Activated CD4-positive, alpha-beta memory T cell treated with anti-CD3 and anti-CD28 coated beads for 36 hours (primary cell): ENCODE measurements at places on chromosomes 1 and 21. TPM values are rescaled to one million over a fixed set of nuclear protein-coding genes. Genes with fewer than 3 reads are reported as not detected.

Gene GNAT2
- 0.31 TPM for total RNA-seq

Gene COL6A2
- 4.8 TPM for total RNA-seq

GRCh38 chr1:186950547-186950946, 121.8 kb downstream of the PLA2G4A start:
- H3K27me3 ChIP-seq = peaks cover 3% of the 10 kb centered on the region
- no peak overlapping the region for H3K4me3 ChIP-seq
- no peaks in the 10 kb centered on the region for H3K4me1 ChIP-seq
- DNase-seq = no peak

DNA sequence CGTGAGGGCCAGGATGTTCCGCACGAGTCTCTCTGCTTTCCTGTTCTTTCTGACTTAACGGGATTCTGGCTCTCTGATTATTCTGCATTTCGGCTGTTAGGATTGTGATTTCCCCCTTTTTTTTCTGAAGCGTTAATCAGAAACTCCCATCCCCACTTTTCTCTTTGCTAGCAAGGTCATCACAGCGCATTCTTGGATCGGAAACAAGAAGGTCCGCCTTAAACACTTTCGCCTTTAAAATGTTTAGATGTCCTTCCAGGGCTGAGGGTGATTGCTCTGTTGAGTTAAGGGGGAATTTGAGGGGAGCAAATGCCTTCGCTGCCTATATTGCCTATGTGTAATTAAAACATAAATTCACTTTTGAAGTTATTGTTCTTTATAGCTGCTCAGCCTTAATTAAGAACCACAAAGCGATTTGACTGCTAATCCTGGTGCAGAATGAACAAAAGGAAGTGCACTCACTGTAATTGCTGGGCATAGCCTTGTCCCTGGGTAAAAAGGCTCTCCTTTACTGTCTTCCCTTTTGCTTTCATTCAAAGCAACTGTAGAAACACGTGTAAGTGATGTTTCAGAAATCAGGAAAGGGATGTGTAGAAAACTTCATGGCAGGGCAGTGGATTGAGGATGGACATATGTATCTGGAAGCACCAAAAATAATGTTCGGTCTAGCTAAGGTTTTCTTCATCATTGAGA, 1.2 kb downstream of the LAMC1 start:
- H3K4me1 ChIP-seq = peaks cover 16% of the 10 kb centered on the region
- no peaks in the 10 kb centered on the region for H3K36me3 ChIP-seq
- no peak for DNase-seq
- no peak overlapping the region for H3K27ac ChIP-seq
- H3K4me3 ChIP-seq = peak overlapping the region; percentile 56
